NCI-H2029 treated with DMSO at 0.1 percent for 48 hours (cell line): ENCODE measurements at places on chromosomes 11 and 22.

DNA sequence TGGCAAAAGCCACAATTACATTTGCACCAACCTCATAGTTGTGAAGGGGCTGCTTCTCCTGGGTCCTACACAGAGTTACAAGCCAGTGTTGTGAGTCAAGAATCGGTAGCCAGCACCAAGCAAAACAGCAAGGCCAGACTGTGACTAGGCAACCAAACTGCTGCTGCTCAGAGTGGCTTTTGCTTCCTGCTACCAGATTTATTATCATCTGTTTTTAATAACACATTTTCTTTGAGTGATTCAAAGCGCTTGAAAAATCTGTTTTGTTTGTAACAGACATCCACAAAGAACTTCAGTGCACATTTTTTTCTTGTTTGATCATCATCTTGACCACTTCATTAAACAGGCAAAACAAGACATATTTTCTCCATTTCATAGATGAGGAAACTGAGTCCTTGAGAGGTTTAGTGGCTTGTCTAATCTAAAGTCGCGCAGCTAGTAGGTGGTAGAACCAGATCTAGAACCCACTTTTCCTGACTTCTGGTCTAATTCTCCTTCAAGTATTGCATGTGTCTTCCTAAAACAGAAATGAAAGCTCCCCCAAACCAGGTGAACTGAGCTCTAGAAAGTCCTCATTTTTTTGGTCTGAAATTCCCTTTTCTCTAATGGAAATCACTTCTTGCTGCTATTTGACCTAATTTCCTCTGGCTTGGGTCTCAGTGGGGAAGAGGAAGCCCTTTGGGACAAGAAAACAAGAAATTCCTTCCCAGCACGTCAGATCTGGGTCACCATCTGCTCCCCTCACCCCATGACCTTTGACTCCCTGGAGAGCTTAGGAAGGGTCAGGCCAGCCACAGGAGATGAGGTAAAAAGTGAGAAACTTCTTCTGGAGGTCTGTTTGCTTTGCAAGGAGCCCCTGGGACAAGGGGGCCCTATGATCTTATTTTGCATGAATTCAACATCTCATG is 39.9 kb downstream of the CWC15 start:
- DNase-seq: no peak

- DNase-seq: no peak
Observed at GRCh38 chr11:69828276-69828970, 9.2 kb upstream of the FGF3 start.

GRCh38 chr22:24938741-24939341 is 7.7 kb downstream of the LHFPL7 start:
- peak; percentile 33 for DNase-seq

DNA sequence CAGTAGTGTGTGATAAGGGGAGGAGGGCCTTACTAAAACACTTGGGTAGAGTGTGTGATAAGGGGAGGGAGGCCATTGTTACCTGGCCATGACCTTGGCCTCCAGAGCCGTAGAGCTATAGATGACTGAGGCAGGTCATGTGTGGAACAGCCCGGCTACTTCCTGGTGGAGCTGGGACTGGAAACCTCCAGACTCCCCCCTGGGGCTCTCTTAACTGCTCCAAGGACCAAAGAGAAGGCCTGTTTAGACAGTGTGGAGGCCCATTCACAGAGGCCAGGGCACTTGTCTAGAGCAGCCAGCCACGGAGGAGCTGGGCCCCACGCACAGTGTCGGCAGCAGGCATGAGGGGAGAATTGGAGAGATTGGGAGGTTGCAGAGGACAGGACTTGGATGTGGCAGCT is 12.5 kb upstream of the MICALL1 start:
- no peak for DNase-seq

DNA sequence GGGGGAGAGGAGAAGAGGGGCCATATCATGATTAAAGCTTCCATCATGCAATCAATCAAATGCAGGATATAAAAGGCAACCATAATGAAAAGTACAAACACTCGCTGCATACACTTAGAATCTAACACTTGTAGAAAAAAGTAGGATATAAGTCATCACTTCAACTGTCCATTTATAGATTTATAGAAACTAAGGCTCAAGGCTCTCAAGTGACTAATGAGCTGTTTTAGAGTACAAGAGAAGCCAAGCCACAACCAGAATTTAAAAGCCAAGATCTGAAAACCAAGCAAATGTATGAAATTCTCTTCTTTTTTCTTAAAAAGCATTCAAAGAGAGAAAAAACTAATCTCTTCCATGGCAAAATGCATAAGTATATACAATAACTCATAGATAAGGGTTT is 160.2 kb upstream of the BLID start:
- DNase-seq: no peak

DNA sequence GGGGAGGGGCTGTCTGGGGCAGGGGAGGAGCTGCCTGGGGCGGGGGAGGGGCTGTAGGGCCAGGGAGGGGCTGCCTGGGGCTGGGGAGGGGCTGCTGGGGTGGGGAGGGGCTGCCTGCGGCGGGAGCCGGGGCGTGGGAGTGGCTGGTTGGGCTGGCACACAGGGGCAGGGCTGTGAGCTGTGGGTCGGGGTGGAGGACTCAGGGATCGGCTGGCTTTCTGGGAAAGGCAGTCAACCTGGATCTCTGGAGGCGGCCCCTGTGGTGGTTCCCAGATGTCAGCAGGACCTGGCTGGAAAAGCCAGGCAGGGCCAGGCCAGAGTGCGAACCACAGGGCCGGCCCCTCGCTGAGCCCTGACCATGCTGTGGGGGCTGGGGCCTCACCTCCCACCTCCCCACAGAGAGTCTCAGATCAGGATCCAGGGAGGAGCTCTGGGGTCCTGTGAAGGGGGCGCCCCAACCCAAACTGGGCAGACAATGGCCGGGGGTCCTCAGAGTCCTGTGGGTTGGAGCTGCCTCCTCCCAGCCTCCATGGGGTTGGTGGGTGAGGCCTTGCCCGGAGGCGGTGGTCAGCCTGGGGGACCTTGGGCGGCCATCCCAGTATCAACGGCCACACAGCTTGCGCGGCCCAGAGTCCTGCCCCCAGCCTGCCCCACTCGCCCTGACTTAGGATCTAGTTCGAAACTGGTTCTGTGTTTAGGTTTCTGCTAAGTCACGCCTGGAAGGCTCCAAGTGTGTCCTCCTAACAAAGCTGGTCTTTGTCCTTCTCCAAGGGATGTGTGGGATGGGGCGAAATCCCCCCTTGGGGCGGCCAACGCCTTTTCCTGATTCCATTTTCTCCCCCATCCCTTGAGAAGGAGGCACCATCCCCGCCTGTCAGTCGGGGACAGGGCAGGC is 1.9 kb downstream of the MUC5B start:
- no peak for DNase-seq

GRCh38 chr11:46307785-46308341 is 30.4 kb downstream of the CREB3L1 start:
- no peak for DNase-seq

- DNase-seq: no peak
Observed at GRCh38 chr22:44023404-44024287, 456 bp upstream of the PARVB start.

DNA sequence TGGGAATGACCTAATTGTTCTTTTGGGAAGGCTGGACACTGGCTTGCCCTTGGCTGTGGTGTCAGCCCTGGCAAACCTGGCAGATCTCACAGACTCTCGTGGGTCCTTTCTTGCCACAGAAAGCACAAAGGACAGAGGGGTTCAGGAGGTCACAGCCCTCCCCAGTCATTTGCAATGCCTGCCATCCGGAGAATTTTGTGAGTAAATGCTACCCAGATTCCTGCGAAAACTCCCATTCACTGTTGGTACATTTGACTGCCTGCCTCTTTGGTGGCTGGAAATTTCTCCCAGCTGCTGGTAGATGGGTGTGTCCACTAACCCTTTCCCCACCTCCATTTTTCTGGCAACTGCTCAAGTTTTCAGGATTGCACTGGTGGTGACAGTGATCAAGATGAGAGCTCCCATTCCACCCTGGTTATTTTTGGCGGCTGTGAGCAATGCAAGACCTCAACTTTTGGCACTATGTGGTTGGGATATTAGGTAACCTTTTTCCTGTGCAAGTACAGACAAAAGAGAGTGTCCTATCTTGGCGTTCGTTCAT is 155.7 kb downstream of the NAV2 start:
- peak; percentile 80 for DNase-seq

- DNase-seq: no peak
Observed at GRCh38 chr11:17613428-17613962, 66.4 kb downstream of the OTOG start.

GRCh38 chr11:42049186-42049585 is 589.7 kb upstream of the LRRC4C start:
- no peak for DNase-seq

- DNase-seq: no peak
Observed at GRCh38 chr22:45425101-45425500, 11.6 kb downstream of the RIBC2 start.

GRCh38 chr11:106133529-106133928 is 56.1 kb downstream of the AASDHPPT start:
- DNase-seq: no peak

- DNase-seq: no peak
Observed at GRCh38 chr11:118100691-118101232, 14.0 kb upstream of the SMIM35 start.

GRCh38 chr11:42239188-42239587 is 779.7 kb upstream of the LRRC4C start:
- DNase-seq: no peak

DNA sequence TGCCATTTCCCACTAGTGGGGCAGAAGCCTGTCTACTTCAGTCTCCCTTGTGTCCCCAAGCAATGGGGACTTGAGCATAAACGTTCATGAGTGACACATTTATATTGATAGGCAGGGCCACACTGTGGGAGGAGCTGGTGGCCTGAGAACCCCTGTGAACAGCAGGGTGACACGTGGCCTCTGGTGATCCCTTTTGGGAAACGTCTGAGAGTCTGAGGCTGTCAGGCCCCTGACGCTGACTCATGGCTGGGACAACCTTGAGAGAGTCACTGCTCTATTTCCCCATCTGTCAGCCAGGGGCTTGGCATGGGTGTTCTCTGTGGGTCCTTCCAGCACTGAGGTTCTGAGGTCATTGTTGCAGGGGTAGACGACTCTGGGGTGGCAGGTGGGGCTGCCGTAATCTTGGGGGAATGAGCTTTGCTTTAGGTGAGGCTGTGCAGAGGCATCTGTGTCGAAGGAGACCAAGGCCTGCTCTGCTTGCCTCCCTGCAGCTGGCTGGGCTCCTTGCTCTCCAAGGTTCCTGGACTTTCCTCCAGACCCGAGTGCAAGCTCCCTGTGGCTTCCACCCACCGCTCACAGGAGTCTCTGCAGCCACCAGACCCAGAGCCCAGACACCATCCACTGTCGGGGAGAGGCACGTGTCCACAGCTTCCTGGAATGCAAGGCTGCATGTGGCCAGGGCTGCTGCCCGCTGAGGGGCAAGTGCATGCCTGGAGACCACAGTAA is 54.7 kb downstream of the SMIM38 start:
- DNase-seq: no peak

GRCh38 chr11:65844231-65844872 is 10.6 kb downstream of the SNX32 start:
- DNase-seq: no peak

DNA sequence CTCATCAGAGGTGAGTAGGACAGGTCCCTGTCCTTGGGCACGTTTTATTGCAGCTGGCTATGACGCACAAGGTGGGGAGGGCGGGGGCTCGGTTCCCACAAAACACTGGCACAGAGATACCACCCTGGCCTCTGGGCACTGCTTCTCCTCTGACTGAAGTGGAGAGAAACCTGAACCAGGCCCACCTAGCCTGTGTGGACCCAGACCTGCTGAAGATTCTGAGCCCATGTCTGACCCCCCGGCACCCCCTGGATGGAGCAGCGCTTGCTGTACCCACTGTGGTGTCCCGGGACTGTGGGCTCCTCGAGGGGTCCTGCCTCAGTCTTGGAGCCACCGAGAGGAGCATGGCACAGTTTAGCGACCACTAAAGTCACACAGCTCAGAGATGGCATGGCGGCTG is 72.6 kb downstream of the PARVB start:
- no peak for DNase-seq

DNA sequence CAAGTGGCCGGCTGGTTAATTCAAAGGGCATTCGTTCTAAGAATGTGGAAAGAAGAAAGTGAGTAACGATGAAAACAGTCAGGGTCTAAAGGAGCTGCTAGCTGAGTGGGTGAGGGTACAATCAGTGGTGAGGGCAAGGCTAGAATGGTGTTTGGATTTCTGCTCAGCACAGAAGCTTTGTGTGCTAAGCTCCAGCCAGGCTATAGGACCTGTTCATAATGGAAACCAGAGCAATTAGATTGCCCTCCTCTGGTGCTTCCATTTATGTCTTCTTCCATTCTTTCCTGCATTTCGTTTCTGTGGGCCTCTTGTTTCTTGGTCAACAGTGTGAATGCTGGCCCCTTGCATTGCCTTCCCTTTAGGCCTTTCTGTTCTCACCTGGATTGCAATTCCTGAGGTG is 572.9 kb upstream of the CHORDC1 start:
- DNase-seq: no peak

DNA sequence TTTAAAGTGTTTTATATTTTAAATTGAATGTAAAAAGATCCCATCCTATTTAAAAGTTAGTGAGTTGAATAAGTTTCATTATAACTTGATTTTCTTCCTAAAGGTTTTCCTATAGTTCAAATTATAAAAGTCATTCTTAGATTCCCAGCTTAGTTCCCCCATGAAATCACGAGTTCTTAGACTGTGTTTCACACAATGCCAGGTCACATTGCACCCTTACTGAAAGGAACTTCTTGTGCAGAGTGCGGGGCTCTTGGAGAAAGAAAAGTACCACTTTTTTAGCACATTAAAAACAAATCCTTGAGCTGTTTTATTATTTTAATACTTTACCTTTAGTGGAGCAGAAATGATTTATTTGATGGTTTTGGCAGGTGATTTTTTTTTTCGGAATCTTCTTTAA is 15.6 kb downstream of the GRAP2 start:
- DNase-seq: no peak

- DNase-seq: no peak
Observed at GRCh38 chr22:38298312-38299005, 18.8 kb downstream of the CSNK1E start.

- no peak for DNase-seq
Observed at GRCh38 chr11:125663910-125664309, 16.7 kb downstream of the ACRV1 start.

- no peak for DNase-seq
Observed at GRCh38 chr22:29799217-29799680, 32.1 kb downstream of the UQCR10 start.

DNA sequence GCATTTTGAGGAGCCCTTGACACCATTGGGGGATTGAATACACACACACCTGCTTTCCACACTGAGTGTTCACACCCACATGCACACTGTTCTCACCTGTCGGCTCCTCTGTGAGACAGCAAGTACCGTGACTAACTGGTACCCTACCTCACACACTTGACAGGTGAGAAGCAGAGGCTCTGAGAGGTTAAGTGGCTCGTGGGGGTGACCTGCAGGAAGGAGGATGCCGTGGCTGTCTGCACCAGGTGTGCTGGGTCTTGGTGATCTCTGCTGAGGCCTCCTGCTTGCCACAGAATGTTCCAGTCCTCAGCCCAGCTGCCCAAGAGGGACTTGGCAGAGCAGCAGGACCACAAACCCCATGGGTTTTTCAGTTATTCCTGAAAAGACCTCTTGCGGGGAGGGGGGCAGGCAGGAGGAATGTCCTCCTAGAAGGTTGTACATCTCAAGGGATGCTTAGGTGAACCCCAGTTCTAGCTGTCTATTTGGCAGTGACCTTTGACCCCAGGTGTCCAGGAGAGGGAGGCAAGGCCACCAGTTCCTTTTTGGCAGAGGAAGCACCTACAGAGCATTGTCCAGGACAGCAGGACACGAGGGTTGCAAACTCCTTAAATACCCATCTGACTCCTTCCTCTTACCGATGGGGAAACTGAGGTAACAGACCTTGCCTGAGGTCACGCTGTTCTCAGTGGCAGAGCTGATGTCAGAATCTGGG is 66.0 kb downstream of the SHISAL1 start:
- no peak for DNase-seq
